ENCODE measurements at places on chromosomes 2 and 18.

DNA sequence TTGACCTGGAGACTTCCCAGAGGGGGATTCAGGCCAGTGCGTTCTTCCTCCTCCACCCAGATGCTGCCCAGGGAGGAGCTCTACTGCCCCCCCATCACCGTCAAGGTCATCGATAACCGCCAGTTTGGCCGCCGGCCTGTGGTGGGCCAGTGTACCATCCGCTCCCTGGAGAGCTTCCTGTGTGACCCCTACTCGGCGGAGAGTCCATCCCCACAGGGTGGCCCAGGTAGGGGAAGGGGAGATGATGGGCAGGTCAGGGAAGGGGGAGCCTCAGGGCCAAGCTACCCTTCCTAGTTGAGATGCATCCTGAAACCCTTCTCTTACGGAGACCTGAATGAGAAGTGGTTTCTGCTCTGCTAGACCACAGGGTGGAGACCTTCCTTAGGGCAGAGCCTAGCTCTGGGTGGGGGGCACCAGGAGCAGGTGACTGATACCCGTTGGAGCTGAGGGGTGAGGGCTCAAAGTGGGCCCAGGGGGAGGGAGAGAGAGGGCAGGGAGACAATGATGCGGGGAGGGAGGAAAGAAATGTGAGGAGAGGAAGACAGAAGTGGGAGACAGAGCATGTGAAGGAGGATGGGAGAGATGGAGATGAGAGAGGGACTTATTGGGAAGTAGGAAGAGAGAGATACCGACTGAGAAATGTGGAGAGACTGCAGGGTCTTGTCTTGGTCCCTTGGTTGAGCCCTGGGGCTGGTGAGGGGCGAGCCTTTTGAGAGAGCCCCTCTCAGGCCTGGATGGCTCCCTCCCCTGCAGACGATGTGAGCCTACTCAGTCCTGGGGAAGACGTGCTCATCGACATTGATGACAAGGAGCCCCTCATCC, 159.4 kb downstream of the DYSF start:
- DNase-seq: no peak

DNA sequence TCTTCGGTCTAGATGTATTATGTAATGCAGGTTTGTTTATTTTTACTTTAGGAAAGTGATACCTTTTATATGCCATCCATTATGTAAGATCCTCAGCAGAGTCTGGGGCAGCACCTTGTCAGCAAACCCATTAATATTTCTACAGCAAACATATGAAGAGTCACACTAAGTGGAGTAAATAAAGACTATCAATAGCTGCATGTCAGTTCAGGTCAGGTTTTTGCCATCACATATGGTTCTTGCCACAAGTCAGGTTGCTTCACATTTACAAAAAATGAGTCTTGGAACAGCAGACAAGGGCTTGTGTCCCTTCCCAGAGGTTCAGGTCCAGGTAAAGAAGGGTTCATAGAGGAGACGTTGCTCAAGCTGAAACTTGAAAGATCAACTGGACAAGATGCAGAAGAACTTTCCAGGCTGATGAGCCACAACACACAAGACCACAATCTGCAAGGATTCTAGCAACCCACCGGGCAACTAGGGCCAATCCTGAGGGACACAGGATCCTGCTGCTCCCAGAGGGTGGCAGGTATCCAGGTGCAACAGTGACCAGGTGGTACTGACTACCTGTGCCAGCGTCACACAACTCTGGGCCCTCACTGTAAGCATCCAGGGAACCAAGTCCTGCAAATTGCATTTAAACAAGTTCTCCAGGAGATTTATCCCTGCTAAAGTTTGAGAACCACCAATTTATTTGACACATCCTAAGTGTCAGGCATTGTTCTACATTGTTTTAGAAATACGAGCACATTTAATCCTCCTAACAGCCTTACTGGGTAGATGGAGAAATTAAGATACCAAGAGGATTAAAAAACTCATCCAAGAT, 215.8 kb downstream of the ALPK2 start:
- DNase-seq: no peak

DNA sequence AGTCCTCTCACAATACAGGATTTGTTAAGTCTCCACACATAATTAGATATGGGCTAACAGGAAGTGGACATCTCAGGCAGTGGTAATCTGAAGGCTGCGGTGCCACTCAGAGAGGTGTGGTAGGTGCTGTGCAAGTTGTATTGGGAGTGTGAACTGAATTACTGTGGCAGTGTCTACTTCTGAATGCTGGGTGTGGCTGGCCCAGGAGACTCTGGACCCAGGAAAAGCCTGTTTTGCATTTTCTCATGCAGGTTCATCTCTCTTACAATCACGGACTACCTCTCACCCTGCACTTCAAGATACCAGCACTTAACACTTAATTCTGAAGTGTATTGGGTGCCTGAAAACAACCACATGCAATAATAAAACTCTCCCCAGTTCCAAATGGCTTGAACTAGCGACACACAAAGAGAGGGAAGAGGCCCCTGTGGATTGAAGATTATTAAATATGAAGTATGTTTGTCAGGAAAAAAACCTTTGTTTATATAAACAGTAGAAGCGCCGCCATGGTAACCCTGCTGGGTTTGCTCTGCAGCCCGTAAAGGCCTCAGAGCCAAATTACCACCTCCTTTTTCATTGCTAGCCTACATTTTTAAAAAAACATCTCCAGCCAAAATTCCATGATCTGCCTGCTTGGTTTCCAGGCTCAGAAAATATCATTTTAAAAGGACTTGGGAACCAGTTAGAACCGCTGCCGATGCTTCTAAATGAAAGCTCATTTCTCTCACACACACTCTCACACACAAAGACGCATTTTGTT, 77.5 kb downstream of the GFPT1 start:
- no peak for DNase-seq

DNA sequence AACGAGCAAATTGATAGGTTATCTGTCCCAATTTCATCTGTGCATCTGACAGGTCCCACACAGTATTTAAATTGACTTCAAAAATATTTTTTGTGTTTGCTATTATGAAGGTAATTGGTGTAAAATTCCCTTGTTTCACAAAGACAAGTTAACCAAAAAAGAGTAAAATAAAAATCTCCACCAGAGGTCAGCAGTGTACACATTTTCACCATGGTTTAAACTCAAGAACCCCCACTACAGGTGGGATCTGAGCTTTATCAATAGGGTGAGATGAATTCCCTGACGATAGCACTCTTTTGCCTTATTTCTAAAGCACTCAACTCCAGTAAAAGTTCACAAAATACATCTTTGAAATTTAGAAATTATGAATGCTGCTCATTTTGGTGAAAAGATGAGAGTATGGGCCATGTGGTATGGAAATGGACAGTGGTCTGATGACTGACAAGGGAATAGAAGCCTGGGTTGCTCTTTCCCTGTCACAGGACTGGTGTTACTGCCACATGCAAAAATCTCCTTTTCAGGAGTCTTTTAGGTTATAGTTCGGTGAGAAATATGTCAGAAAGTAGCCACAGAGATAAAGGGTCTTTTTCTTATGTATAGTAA, 68.0 kb downstream of the SERPINB8 start:
- DNase-seq: no peak

DNA sequence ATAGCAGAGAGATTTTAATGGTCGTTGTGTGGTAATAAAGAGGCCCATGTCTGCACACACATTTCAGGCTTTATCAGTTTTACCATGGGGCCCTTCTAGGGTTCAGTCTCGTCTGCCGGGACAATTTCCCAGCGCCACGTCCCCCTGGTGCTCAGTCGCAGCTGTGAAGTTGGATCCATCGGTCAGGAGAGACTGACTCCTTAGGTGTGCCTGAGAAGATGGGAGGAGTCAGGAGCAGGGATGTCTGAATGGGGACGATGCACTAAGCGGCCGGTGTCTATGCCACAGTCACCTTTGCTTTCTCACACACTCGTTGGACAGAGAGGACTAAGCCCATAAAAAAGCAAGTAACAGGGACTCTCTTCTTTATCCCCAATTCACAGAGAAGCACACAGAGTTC, 71.4 kb downstream of the TWIST2 start:
- DNase-seq: no peak

DNA sequence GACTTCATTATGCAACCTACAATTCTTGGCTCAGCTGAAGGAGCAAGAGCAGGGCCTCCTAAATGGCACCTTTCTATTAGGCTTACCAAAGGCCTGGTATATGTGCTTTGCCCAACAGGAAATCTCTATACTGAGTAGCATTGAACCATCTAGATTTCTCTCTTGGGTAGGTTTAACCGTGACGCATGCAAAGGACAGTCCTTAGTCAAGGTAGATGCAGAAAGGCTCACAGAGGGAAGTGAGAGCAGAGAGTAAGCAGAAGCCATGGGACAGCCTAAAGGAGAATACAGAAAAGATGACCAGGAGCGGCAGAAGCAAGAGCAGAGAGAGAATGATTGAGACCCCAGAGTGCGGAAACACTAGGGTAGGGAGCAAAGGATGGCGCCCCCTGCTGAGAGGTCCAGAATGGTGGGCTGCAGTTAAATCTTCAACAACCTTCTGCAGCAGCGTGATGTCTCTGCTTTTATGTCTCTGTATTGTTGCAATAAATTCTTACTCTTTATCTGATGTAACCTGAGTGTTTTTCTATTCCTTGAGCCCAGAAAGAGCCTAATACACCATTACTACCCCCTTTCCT, 4.7 kb upstream of the OSBPL1A start:
- no peak for DNase-seq

DNA sequence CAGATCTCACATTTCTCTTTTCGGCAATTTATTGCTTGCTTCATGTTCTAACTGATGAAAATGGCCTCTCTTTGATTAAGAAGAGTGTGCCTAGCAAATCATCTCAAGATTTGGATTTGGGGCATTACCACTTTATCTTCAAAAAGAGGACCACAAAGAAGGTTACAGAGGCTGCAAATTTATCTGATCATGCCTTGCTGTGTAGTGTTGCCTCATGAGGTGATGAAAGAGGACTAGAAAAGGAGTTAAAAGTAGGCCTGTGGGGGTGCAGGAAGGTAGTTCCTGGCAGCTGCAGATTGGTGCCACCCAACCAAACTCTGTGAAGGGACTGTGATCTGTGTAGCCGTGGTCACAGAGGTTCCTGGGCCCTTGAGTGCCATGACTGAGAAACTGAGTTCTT, 69.2 kb downstream of the PRELID3A start:
- no peak for DNase-seq

DNA sequence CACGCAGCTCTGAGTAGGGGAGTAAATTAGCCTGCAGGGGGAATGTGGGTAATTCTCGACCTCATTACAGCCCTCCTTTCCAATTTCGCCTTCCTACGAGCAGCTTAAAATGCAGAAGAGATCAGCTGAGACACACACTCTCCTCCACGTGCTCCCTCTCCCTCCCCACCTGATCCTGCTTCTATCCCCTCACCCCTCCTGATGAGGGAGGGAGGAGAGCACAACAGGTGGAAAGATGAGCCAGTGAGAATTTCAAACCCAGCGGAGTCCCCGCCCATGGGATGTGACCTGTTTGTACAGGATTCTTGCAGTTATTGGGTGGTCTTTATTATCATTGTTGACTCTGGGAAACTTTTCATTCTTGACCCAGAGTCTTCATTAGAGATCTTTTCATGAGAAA, 35.5 kb downstream of the DDX18 start:
- DNase-seq: no peak

DNA sequence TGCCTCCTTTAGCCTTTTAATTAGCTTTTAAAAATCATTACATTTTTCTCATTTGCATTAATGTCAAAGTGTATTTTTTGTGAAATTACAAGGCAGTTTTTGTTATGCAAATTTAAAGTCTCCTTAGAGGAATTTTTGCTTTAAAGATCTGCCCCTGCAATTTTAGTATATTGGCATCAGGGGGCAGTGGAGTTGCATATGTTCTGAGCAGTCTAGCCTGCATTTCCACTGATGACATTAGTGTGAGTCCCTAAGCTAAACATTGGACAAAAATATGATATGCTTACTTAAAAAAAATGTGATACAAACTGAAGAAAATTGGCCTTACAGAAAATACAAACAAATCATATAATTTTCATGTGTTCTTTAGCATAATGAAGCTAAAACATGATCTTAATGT, 426.5 kb downstream of the SLC4A3 start:
- DNase-seq: no peak

- DNase-seq: no peak
Observed at GRCh38 chr18:63312737-63313395, 6.7 kb downstream of the BCL2 start.

All from stimulated activated CD4-positive, alpha-beta T cell treated with anti-CD3 and anti-CD28 coated beads, Interleukin-4, amount 100 ng/mL, for 48 hours (primary cell).